ENCODE measurements at places on chromosomes 11 and 22. TPM values are rescaled to one million over a fixed set of nuclear protein-coding genes. Genes with fewer than 3 reads are reported as not detected.

DNA sequence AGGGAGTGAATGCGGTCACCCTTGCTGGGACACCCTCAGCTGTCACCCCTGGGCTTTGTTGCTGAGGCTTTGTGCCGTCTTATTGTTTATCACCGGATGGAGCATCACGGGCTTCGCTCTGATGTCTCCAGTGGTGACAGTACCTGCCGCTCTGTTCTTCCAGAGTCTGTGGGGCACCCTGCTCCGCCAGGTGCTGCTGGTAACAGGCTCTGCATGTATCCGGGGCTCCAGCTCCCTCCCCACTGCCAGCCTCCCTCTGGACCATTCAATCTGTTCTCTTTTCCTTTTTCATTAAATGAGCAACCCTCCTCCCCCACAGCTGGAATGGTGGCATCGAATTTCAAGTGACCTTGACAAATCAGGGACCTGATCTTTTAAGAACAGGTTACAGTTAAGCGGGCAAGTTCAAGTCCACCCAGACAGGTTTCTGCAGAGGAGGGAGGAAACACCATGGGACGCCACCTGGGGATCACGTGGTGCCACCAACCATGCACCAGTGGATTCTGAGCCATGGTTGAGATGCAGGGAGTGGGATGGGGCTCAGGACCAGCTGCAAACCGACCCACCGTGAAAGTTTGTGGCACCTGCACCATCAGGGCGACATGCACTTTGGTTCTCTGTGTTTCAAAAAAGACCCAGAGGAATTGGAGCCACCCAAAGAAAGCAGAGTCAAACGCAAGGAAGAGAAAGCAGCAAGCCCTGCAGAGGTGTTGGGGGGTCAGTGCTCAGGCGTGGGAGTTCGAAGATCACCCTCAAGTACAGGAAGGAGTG is 89.3 kb downstream of the BCR start:
- DNase-seq, result no peak

- DNase-seq, result no peak
These were observed 24.0 kb downstream of the KCNJ5 start for GRCh38 chr11:128915149-128915521.

The CCDC116 gene
- 0.66 TPM for total RNA-seq

The BCO2 gene
- total RNA-seq, result 4.0 TPM
